ENCODE measurements at places on chromosomes 5 and 9.

- DNase-seq, result no peak
These were observed 106.7 kb downstream of the EFNA5 start for GRCh38 chr5:107563959-107564544.

- DNase-seq, result no peak
These were observed 443.0 kb downstream of the ACTL7B start for GRCh38 chr9:108412755-108413154.

- DNase-seq, result no peak
These were observed 355.3 kb downstream of the BNC2 start for GRCh38 chr9:16515207-16515606.

DNA sequence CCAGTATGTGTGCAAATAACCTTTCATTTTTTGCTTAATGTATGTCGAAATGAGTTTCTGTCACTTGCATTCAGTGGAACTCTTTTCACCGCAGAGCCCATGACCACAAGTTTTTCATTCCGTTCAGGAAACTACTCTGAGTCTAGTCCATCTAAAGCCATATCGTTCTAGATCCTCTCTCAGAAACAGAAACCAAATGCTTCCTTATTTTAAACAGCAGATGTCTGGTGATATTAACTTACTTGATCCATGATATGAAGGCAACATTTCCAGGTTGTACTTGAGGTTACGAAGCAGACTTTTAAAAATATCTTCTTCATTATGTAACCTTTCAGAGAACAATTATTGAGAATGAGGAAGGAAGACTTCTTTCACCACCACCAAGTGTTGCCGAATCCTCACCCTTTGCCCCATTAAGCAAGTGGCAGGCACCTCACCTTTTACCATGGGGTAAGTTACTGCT, 72.4 kb upstream of the GNAQ start:
- DNase-seq, result no peak

DNA sequence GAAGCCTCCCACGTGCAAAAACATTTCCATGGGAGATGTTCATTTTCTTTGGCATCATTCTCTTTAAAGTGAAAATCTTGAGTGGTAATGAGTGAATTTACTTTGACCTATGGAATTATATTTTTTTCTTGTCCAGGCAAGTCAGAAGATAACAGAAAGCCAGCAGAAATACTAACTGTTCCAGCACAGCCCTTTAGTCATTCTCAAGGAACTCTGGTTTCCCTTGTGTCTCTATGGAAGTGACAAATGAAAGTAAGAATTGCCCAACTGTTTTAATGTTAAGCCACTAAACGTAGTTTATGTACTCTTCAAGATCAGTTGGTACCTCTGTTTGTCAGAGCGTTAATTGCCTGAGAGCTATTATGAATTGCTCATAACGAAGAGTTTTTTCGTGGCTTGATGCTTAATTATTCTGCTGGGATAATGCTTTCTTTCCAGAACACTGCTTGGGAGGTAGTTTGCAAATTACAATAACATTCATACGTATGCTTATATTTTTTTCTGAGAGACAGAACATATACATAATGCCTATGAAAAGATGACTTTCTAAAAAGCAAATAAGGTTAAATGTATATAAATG, 84.5 kb upstream of the CER1 start:
- DNase-seq, result no peak

DNA sequence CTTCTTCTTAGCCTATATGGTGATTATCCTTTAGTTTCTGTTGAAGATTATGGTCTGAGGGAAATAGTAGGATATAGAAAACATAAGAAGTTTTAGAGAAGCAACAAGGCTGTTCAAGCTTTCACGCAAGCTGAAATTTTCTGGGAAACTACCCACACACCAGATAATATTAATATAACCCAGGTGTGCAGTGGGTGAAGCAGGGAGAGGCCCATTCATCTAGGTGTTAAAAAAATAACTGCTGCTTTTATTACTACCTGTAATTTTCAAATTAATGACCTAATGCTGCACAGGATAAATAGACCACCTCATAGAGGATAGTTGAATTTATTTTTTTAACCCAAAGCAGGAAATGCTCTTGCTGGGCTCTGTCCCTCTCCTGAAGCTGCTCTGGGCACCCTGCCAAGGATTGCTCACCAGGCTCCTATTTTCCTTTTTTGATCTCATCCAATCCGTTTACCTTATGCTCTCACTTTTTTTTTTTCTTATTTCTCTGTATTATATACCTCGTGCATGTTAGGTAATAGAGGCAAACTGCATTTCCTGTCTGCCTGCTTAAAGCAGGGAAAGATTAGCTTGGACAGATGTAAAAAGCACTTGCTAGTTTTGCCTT, 124.3 kb upstream of the SLC12A2 start:
- no peak for DNase-seq

DNA sequence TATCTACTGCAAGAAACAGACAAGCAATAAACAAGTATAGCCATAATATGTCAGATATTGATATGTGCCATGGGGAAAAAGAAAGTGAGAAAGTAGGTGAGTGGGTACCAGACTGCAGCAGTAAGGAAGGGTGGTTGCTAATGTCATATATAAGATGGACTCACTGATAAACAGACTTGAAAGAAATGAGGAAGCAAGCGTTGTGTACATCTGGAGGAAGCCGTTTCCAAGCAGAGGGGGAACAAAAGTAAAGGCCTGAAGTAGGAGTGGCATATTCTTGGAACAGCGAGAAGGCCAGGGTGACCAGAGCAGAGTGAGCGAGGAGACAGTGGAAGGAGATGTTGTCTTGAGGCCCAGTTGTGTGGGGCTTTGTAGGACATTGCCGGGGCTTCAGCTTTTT, 142.2 kb upstream of the MAP3K1 start:
- no peak for DNase-seq

GRCh38 chr5:62077387-62077786, 228.6 kb upstream of the KIF2A start:
- no peak for DNase-seq

DNA sequence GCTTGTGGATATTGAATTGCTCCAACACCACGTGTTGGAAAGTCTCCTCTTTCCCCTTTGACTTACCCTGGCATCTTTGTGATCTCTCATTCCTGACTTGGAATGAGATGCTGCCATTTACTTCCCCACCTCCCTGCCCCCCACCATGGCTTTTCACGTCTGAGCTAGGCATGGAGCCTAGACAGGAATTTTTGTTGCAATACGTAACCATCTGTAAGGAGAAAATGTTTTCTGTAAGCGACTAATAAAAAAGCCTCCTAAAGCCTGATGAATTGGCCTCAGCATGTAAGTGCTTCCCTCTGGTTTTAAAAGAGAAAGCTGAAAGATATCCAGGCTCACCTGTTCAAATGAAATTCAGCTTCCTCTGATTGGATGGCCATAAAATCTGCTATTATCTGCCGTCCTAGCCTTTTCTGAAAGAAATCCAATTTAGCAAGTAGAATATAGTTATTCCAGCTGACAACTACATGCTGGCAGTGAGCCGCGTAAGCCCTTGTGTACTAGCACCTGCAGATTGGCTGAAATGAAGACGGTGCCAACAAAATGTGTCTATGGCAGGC, 200.1 kb downstream of the NSG2 start:
- DNase-seq, result no peak

- DNase-seq, result no peak
These were observed 40.9 kb downstream of the NFIB start for GRCh38 chr9:14272927-14273528.

GRCh38 chr5:91357012-91357634, 26.0 kb downstream of the ARRDC3 start:
- no peak for DNase-seq

DNA sequence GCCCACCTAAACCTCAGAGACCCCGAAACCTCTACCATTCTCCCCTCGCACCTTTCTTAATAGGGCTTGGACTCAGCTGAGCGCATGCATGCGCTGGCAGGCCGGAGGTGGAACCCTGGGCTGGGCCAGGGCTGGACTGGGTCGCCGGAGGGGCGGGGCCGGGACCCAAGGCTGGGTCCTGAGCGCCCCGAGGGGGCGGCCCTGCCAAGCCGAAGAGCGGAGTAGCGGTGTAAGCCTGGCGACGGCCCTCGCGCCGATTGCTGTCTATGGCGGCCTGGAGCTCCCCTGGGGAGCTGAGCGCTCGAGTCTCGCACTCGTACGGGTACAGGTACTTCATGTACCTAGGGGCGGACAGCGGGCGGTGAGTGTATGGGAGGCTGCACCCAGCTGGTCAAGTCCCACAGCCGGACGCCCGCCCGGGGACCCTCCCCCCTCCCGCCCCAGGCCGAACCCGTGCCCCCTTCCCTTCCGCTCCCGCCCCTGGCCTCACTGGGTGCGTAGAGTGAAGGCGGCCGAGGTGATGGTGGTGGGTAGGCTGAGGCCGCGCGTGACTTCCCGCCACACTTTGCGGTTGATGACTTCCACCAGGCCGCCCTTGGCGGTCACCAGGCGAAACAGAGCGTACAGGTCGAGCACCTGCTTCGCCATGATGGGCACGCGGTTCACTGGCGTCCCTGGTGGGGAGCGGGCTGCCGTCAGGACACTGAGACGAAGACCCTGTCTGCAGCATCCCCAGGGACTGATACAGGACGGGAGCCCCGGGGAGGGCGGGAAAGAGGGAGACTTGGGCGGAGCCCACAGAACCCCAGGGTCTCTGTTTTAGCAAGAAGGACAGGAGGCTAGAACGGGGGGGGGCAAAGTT, 3.3 kb upstream of the DCTN3 start:
- no peak for DNase-seq

GRCh38 chr5:36346896-36347690, 45.4 kb upstream of the RANBP3L start:
- no peak for DNase-seq

GRCh38 chr5:65137631-65138030, 344.1 kb downstream of the ADAMTS6 start:
- no peak for DNase-seq

GRCh38 chr5:139368613-139369012, 14.5 kb downstream of the SLC23A1 start:
- DNase-seq, result no peak

DNA sequence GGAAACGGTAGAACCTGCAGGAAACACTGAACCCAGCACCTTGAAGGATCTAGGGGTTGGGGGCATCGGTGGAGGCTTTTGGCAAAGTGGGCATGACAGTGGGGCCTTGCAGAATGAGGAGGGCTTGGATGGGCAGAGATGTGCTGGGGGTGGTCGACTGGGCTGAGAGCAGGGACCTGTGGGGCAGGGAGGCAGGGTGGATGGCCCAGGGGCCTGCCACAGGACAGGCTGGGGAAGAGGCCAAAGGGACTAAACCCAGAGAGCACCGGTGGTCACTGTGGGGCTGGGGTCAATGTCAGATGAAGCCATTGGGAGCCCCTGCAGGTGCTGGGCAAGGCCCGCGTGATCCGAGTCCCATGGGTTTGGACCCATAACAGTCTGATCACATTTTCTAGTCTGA, 175.3 kb downstream of the DAB2IP start:
- DNase-seq, result no peak

DNA sequence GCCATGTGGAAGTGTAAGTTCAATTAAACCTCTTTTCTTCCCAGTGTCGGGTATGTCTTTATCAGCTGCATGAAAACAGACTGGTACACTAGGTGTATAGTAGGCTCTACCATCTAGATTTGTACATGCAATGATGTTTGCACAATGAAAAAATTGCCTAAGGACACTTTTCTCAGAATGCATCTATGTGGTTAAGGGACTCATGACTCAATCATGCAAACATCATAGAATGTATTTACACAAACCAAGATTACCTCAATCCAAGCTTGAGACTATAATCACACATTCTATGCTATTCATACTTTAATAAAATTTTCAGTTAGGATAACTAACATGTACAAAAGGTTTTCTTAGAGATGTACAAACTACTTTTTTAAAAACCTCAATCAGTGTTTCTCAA, 1164.5 kb downstream of the CDH12 start:
- no peak for DNase-seq

DNA sequence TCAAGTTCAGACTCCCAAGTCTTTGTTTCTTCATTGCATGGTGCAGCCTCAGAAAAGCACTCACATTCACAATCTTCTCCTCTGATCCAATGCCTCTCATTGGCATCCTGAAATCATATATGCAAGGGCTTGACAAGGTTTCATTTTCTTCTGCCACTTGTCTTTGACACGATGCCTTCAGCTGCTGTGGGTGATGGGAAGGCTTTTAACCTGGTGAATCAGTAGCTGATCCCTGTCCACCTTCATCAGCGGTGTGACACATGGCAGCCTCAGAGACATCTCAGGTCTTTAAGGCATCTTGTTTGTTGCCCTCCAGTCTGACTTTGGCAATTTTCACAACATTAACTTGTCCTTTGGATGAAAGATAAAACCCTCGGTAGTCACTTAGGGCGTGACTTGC, 147.2 kb downstream of the PRELID2 start:
- no peak for DNase-seq

DNA sequence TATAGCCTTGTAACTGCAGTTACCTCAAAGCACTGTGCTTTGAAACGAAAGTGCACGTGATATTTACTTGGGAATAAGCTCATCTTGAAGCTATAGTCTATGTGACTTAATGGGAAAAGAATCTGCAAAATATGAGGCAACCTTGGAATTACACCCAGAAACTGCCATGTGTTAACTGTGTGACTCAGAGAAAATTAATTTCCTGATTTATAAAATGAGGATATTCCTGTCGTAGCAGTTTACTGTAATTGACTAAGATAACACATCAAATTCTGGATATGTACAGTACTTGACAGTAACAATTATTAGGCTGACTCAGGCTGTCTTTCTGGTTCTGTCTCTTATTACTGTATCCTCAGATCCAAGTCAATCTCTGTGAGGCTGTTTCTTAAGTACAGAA, 1079.9 kb upstream of the ACO1 start:
- DNase-seq, result no peak

GRCh38 chr9:130409246-130409645, 35.5 kb upstream of the ASS1 start:
- no peak for DNase-seq

- DNase-seq, result no peak
These were observed 2.9 kb upstream of the PRRC2B start for GRCh38 chr9:131391020-131391419.

GRCh38 chr5:53063176-53063575, 46.4 kb downstream of the MOCS2 start:
- no peak for DNase-seq

- DNase-seq, result no peak
These were observed 22.5 kb downstream of the NEK6 start for GRCh38 chr9:124280176-124280691.

Measured in CD4-positive, alpha-beta T cell (primary cell).